ENCODE measurements at places on chromosomes 2 and 18.

- no peak for DNase-seq
Observed at GRCh38 chr2:48548840-48549239, 18.9 kb downstream of the STON1 start.

- DNase-seq: no peak
Observed at GRCh38 chr2:37560863-37561614, 110.4 kb downstream of the CDC42EP3 start.

DNA sequence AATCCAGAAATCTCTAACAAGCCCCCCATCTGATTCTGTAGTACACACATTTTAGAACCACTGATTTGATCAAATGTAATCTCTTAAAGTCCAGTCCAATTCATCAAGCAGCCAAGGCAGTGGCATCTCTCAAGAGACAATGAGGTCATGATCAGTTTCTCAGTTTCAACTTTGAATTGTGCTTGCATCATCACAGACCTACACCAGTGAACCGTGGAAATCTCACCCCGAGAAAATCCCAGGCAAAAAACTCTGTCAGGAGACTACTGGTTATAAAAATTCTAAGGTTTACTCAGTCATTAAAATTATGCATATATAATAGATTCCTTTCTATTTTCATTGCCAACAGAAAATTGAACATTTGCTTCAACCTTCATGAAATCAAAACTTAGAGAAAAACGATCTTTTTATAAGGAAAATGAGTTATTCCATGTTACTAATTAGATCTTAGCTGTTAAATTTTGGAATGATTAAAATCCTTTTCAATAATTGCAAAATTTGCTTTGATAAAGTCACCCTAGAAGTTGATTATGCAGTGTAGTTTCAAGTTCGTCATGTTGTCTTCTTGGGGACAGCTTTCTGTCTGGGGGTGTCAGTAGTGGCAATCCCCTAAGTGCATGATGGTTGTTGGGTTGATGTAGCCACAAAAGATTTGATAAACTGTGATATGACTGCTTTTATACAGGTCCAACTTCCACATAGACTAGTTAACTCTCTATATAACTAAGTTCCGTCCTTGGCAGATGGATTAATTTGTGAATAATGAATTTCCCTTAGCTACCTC lies 235.0 kb downstream of the CAMKMT start:
- no peak for DNase-seq

DNA sequence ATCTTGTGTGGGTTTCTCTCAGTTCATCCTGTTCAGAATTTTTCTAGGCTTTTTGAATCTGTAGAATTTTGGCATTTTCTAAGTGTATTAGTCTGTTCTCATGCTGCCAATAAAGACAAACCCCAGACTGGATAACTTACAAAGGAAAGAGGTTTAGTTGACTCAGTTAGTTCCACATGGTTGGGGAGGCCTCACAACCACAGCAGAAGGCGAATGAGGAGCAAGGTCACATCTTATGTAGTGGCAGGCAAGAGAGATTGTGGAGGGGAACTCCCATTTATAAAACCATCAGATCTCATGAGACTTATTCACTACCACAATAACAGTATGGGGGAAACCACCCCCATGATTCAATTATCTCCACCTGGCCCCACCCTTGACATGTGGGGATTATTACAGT lies 199.2 kb downstream of the ST6GAL2 start:
- DNase-seq: no peak

DNA sequence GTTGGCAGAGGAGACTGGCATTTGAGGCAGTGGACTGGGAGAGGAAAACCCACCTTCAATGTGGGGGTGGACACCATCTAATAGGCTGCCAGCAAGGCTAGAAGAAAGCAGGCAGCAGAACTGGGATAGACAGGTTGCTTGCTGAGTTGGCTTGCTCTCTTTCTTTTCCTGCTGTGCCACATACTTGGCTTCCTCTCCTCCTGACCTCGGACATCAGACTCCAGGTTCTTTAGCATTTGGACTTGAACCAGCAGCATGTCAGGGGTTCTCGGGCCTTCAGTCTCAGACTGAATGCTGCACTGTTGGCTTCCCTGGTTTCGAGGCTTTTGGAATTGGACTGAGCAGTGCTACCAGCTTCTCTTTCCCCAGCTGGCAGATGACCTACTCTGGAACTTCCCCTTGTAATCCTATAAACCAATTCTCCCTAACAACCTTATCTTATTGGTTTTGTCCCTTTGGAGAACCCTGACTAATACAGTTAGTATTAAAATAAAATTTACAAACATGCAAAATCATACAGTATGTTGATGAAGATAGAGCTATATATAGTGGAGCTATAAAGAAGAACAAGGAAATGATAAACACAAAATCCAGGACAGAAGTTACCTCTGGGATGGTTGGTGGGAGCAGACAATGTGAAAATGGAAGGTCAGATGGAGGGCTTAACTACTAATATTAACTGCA lies 15.9 kb downstream of the DSEL start:
- no peak for DNase-seq

DNA sequence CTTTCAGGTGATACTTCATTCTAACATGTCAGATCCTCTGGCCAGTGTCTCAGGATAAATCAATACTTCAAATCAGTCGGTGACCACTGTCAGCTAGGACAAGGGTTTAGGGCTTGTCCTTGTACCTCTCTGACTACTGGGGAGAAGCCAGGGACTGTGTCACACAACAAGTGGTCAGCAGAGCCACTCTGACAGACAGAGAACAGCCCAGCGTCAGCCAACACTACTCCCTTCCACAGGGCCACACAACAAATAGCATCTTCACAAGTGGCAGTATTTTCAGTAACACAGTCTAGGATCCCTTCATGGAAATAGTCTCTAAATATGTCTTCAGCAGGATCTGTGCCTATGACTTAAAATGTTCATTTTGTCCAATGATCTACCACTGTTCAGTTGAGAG lies 14.2 kb downstream of the FLACC1 start:
- no peak for DNase-seq

DNA sequence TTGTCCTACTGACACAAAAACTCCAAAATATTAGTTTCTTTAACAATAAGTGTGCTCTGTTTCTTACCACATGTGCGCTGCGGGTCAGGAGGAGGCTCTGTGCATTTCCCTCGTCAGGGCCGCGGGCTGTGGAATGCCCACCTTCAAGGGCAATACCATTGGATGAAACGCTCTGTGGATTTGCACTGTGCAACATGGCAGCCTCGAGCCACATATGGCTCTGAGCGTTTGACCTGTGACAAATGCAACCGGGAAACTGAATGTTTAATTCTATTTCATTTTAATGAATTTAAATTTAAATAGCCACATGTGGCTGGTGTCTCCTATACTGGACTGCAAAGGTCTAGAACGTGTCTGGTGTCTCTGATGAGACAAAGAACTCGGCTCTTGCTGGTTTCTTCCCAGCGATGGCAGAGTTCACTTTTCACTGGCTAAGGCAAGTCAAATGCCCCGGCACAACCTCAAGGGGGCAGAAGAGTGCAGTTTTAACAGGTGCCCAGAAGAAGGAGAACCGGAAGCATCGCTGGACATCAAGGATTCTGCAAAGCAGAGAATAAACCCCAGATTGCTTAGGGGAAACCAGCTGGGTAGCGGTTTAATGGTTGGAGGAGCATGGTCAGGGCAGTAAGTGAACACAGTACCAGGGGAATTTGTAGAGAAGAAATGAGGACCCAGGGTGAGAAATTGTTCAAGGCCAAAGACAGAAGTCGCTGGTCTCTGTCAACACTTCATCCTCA lies 37.0 kb upstream of the TMEM18 start:
- peak; percentile 26 for DNase-seq

GRCh38 chr2:168596881-168597655 lies 141.0 kb downstream of the CERS6 start:
- no peak for DNase-seq

- DNase-seq: no peak
Observed at GRCh38 chr18:478681-479080, 21.8 kb downstream of the COLEC12 start.

GRCh38 chr2:118668431-118669424 lies 178.7 kb downstream of the EN1 start:
- no peak for DNase-seq

DNA sequence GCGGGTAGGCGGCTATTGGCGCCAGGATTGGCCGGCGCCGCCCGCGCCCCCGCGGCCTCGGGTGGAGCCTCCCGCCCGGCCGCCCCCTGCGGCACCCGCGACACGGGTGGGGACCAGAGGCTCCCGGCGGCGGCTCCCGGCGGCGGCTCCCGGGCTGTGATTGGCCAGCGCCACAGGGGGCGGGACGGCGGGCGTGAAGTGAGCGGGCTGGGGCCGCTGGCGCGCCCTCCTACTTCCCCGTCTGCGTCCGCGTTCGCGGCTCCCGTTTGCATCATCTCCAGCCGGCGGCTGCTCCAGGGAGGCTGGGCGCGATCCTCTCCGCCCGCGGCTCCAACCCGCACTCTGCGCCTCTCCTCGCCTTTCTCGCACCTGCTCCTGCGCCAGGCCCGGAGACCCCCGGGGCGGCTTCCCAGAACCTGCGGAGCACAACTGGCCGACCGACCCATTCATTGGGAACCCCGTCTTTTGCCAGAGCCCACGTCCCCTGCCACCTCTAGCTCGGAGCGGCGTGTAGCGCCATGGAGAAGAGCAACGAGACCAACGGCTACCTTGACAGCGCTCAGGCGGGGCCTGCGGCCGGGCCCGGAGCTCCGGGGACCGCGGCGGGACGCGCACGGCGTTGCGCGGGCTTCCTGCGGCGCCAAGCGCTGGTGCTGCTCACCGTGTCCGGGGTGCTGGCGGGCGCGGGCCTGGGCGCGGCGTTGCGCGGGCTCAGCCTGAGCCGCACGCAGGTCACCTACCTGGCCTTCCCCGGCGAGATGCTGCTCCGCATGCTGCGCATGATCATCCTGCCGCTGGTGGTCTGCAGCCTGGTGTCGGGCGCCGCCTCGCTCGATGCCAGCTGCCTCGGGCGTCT lies at the start of gene SLC1A4:
Gene SLC1A4 (plus strand): TSS at position 274 of the 856 bp plus-strand sequence. CDS start 245 bp downstream, at position 519.
- DNase-seq: peak; percentile 88

GRCh38 chr18:55419947-55420664 lies 167.9 kb downstream of the TCF4 start:
- no peak for DNase-seq

DNA sequence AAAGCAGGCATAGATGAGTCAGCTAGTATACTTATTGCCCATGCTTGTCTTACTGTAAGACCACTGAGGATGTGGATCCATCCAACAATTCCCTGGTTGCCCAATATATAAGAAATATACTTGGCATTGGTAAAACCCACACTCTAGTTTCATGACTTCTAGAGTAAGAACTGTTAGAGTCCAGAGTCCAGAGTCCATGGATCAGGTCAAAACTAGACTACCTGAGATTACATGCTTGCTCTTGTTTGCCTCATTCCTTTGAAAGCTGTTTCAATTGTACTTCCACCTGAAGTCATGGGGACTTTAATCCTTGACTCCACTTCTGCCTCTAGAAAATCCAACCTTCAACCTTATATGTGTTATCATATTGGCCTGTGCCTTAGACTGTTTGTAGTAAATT lies 707.6 kb upstream of the FAM98A start:
- DNase-seq: no peak

- DNase-seq: no peak
Observed at GRCh38 chr2:59741840-59742239, 811.6 kb downstream of the BCL11A start.

DNA sequence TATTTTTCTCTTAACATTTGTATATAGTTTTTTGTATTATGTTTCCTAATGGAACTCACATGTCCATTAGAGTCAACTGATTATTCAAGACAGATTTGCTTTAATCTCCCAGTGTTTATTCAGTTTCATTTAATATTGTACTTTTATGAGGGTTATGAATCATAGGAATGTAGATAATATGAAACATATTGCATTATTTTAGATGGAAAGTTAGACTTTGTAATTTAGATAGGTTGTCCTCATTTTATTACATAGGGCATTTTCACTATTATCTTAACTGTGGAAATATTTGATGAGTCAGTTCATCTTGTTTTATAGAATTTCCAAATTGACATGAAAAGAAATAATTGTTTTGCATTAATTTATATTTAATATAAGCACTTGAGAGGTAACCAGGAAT lies 240.8 kb downstream of the PLCL1 start:
- DNase-seq: no peak

DNA sequence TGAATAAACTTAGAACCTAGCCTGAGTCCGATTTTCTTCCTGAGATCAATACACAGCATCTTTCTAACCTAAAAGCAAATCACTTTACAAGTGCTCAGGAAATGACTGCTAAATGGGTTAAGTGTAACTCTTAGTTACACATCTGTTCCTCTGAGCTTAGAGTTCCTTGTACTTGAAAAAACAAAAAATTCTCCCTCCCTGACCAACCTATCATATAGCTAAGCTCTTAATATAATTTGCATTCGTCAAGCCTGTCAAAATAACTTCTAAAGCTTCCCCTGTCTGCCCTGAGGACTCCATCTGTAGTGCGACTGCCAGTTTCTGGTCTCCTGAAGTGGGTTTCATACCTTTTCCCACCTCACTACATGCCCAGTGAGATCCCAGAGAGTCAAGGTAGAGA lies 190.4 kb downstream of the NCK2 start:
- DNase-seq: no peak

DNA sequence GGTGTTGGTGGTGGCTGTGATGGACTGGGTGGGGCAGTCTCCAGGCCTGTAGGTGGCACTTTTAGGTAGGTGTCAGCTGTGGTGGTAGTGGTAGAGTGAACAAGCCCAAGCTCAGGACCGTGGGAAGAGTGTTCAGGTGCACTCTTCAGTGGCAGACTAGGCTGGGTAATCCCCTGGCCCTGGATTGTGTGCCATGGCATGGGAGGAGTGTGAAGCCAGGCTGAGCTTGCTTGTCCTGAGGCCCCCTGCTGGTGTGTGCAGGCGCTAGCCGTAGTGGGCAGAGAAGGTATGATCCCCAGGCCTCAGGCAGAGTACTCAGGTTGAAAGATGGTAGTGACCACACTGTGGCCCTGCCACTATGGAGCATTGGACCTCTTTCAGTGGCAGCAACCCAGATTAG lies 850.3 kb downstream of the DSC3 start:
- DNase-seq: no peak

DNA sequence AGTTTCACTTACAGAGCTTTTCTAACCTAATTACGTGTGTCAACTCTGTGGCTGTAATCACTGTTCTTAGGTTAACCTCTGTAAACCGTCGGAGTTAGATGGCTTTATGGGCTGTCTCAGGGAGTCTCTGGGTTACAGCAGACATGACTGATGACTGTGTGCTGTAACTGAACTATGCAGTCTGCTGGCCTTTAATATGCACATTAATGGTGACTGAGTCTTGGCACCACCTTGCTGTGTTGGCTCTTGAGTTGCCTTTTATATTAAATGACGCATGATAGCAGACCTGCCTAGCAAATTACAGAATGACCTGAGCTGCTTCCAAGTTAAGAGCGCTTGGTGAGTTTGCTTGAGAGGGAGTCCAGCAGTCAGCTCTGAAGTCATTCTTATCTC lies 90.1 kb downstream of the ACKR3 start:
- no peak for DNase-seq

GRCh38 chr2:20012282-20013125 lies at the start of gene MATN3:
TSS of gene MATN3 (minus strand) at chr2:20012668. CDS start at chr2:20012631, 37 bp downstream.
- DNase-seq: peak; percentile 71
